NCI-H446 treated with DMSO at 0.1 percent for 48 hours (cell line): ENCODE measurements at places on chromosomes 3 and 15.
A peak's percentile ranks its signal among the peaks of the same experiment; 100 is the strongest.

DNA sequence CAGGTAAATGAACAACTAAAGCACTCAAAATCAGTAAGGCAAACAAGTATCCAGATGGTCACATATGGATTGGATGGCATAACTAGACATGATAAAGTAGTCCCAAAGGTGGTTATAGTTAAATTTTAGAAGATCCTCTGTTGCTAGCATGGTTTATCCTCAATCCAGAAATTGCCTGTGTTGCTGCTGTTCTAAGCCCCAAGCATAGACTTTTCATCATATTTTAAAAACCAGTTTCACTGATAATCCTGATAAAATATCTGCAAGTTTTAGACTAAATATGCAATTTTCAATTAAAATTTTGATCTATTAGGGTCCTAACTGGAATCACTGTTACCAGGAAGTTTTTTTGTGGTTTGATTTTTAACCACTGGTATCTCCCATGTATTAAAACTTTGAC lies 35.4 kb downstream of the MBNL1 start:
- DNase-seq: no peak

GRCh38 chr3:100354850-100355249 lies 20.3 kb downstream of the NIT2 start:
- DNase-seq: no peak

- DNase-seq: no peak
Observed at GRCh38 chr3:155308831-155309230, 15.3 kb upstream of the STRIT1 start.

DNA sequence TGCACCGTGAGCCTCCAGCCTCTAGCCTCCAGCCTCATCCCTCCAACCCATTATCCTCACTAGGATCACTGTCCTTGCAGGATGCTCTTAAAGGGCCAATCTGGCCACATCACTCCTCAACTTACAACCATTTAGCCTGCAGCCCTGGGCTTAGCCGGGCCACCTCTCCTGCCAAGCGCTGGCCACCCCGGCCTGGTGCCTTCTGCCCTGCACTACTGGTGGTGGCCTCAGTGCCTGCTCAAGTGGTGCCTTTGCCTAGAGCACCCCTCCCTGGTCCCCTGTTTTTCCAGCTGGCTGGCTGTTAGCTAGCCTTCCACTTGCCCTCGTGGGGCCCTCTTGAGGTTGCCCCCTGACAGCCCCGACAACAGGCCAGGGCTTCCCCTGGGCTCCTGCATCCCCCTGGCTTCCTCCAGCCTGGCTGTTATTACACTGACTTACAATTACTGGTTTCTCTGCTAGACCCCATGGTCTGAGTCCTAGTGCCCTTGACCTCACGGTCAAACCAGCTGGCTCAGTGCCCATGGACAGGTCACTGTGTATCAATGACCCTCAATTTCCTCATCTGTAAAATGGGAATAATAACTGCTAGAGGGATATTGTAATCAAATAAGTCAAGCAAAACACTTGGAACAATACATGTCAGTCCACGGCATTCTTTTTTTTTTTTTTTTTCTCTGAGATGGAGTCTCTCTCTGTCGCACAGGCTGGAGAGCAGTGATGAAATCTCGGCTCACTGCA lies 15.5 kb downstream of the ATP2B2 start:
- no peak for DNase-seq

DNA sequence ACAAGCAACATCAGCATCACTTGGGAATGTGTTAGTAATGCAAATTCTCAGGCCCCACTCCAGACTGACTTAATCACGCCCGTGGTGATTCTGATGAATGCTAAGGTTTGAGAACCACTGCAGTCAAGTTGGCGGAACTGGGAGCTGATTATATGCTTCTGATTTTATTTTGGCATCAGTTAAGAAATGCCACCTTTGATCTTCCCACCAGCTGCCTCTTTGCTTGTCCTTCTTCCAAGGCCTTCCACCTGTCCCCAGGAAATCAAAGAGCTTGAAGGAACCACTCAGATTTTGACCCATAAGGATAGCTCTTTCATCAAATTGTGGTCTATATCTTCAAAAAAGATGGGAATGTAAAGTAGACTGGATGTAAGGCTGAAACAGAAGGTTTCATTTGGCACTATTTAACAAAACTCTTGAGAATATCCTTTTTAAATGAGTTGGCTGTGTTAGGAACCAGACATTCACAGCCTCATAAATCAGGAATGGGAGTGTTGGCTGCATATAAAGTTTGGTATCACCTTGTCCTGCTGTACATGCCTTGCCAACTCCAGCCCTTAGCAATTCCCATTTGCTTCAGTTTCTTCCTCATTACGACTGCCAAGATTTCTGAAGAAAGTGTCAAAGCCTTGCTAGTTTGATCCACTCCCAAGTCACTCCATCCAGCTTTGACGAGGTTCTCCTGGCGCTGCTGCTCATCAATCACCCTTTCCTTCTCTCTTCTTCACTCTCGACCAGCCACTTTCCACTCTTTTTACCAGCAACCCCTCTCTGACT lies 125.8 kb upstream of the NPHP3 start:
- DNase-seq: peak; percentile 36

DNA sequence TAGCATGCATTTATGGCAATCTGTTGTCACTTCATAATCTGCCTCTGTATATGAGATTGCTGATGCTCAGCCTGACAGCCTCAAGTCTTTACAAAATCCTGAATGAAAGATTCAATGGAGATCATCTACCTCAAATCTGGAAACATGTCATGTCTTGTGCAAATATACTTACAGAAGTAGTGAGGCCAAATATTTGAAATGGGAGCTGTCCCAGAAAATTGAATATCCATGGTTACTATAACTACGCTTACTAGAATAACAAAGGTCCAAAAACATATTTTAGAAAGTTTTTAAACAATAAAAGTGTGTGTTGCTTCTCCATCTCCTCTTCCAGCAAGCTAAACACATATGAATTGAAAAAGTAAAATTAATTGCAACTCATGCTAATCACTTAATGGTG lies 133.2 kb upstream of the DPH6 start:
- no peak for DNase-seq

GRCh38 chr15:68650901-68651709 lies 72.3 kb downstream of the CORO2B start:
- no peak for DNase-seq

DNA sequence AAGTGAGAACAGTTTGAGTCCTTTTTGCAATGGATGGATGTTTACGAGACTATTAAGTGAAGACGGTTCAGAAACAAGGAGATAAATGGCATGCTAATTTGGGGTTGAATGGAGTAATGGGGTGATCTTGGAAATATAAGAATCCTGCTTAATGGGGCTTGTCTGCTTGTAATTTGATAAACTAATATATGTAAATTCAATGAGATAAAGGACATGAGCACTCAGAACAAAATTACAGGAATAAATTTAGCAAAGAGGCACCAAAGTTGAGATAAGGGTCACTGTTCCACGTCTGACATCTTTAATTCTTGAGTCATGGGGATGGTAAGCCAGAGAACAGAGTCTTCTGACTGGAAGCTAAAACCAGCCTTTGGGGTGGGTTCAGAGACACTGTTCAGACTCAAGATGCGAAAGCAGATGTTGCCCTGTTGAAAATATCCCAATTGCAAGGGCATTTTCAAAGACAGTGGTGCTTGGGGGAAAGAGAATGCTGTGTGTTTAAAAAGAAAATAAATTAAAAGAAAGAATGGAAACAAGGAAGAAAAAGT lies 67.8 kb upstream of the CHRNB4 start:
- DNase-seq: no peak

GRCh38 chr3:54819946-54820345 lies 107.9 kb downstream of the LRTM1 start:
- no peak for DNase-seq

GRCh38 chr3:104198131-104198530 lies 1168.6 kb upstream of the ALCAM start:
- DNase-seq: no peak

DNA sequence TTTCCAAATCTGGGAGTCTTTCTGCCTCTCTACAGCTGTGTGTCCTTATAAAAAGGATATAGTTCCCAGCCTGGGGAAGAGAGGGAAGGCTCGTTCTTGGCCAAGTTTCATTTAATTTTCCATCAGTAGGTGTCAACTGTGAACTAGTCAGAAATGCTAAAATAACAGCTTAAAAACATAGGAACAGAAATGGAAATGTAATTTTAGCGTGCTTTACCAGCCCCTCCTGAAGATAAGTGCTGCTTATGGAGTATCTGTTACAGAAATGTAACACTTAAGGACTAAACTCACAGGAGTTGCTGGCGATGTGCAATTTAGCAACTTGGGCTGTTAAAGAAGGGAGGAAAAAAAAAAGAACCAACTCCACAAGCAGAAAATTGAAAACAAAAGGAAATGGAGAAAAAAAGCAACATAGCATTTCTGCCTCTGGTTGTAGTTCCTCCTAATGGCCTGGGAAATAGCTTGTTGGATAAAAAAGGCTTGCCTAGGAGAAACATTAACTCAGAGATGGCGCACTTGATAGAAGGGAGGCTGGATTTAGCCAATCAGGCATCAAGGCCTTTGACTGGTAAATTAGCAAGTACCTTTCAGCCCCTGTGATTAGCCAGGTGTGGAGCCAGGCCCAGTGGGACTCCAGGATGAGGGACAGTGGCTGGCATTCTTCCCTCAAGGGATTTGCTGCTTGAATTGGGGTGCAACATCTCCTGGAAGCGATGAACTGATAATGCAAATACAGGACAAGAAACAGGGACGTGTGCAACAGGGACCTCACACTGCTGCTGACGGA lies 84.3 kb downstream of the RPLP1 start:
- DNase-seq: no peak

DNA sequence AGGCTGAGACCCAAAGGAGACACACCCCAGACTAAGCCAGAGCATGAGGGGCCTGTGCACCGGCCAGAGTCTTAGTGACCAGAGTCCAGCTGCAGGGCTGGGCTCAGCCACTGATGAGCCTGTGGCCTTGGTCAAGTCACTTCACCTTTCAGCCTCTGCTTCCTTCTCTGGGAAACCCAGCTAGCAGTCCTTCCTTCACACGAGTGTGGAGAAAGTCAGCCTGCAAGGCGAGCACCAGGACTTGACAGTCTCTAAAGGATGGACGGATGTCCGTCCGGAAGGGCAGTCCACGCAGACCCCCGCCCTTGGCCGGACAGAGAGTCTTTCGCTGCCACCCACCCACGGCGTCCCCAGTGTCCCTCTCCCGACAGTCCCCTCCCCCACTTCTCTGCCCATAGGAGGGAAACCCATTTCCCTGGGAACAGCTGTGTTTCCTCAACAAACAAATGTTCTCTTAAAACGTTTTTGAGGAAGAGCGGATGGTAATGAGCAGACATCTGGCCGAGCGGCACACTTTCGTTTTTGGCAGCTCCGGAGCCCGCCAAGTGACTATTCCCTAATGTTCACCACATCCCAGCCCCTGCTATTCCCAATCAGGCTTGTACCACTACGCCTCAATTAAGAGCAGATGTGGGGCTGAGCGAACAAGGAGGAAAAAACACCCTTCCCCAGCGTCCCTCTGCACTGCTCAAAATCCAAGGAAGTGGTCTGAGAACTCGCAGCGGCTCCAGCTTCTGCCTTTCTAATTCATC lies 129.1 kb upstream of the SMAD3 start:
- DNase-seq: peak; percentile 10

- no peak for DNase-seq
Observed at GRCh38 chr15:62454567-62455172, 289.6 kb upstream of the C2CD4B start.

- DNase-seq: no peak
Observed at GRCh38 chr3:1477669-1478068, 384.8 kb downstream of the CNTN6 start.

GRCh38 chr3:126956361-126956760 lies 26.6 kb upstream of the PLXNA1 start:
- no peak for DNase-seq

GRCh38 chr15:64782751-64783150 lies 7.4 kb upstream of the RBPMS2 start:
- no peak for DNase-seq

DNA sequence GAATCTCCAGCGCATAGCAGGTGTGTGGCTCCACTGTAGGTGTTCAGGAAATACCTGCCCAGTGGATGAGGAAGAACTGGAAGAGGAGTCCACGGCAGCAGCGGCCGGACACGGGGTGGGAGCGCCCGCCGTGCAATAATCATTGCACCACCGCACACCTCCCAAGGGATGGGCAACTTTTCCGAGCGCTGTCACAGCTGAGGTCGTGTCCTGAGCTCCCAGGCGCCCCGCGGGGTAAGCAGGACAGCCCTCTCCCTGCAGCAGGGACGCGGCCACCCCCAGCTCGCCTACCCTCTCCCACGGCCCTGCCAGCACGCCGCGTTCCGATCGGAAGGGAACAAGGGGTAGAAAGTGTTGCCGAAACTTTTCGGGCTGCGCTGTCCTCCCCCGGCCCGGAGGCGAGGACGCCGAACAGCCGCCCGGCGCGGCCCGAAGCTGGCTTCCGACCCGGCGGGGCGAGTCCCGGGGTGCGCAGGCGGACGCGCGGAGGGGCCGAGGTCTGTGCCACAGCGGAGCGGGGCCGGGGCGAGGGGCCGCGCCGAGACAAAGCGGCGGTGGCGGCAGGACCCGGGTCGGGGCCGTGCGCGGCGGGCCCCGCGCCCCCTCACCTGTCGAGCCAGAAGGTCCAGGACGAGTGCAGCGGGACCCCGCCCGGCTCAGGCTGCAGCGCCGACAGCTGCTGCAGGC lies 475 bp downstream of the EIF4E3 start:
- no peak for DNase-seq

GRCh38 chr3:46093327-46093942 lies 66.2 kb upstream of the XCR1 start:
- DNase-seq: no peak

- DNase-seq: peak; percentile 3
Observed at GRCh38 chr3:128950223-128950938, 43.5 kb downstream of the CFAP92 start.
